Myocyte (in vitro differentiated cells): ENCODE measurements at places on chromosomes 3 and 15.
A peak's percentile ranks its signal among the peaks of the same experiment; 100 is the strongest.

- DNase-seq, result no peak
Observed at GRCh38 chr3:53257465-53257864, 1.6 kb upstream of the TKT start.

- DNase-seq, result no peak
Observed at GRCh38 chr3:15420871-15421270, 6.5 kb downstream of the METTL6 start.

DNA sequence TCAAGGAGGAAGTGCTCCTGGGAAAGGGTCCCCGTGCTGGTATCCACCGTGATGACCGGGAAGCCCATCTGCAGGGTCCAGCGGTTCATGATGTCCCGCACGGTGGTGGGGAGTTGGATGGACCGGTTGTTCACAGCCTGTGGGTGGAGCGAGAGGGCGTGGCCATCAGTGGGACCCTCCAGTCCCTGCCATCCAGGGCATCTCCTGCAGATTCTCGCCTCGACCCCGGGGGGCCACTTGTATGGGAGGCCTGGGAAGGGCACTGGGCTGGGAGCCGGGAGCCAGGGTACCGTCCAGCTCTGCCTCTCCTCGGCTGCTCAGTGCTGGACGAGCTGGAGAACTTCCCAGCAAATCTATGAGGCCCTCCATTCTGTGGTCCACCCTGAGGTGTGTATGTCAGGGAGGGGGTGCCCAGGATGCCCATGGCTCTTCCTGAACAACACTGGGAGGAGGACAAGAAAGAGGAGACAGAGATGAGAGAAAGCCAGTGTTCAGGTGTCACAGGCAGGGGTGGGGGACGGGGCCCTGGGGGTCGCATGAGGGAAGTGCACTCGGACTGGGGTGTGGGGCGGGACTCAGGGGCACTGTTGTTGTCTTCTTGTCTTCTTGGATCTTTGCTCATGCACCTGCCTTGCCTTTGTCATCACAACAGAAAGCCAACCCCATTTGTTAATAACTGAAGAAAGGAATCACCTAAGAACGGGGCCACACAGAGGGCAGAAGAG, 13.0 kb downstream of the ANPEP start:
- DNase-seq, result no peak

- no peak for DNase-seq
Observed at GRCh38 chr3:64491843-64492242, 196.0 kb downstream of the ADAMTS9 start.

DNA sequence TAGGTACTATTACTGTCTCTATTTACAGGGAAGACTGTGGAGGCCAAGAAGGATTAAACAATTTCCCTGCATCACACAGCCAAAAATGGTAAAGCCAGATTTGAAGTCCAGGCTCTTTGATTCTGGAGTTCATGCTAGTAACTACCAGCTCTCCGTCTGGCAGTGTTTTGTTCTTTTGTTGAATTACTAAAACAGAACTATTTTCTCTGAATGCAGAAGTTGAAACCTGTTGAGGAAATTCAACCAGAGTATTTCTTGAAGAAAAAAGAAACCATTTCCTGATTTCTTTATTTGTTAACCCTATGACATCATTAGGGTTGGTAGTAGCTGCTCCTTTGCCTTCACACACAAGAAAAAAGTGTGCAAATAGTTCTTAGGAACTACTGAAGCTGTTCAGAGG, 34.3 kb downstream of the CRTC3 start:
- no peak for DNase-seq

- DNase-seq, result no peak
Observed at GRCh38 chr3:62774221-62774620, 101.0 kb downstream of the CADPS start.

DNA sequence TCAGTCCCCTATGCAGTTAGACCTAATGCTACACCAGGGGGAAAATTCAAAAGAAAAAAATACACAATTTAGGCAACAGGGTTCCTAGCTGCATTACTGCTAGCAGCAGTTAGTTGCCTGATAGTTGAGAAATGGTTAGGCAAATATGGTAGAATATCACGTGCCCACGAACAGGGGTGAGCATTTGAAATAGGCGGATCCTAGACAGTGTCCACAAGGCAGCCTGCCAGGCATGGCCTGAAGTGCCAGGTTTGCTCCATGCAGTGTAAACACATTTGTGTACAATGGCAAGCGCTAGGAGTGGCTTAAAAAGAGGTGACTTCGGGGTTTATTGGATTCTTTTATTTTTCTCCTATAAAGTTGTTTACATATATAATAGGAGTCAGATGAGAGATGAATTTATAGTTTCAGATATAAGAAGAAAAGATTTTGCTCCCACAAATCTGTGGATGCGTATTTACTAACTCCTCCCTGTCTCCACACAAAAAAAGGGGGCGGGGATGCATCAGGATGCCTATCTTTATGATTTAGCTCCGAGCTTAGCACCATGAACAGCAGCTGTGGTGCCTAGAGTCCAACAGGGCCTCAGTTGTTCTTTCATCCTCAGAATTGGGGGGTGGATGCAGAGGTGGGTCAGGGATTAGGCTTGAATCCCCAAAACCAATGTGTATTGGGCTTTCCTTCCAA, 3.9 kb upstream of the TGM4 start:
- DNase-seq, result no peak

GRCh38 chr15:83692746-83693581, 39.0 kb downstream of the ADAMTSL3 start:
- no peak for DNase-seq

DNA sequence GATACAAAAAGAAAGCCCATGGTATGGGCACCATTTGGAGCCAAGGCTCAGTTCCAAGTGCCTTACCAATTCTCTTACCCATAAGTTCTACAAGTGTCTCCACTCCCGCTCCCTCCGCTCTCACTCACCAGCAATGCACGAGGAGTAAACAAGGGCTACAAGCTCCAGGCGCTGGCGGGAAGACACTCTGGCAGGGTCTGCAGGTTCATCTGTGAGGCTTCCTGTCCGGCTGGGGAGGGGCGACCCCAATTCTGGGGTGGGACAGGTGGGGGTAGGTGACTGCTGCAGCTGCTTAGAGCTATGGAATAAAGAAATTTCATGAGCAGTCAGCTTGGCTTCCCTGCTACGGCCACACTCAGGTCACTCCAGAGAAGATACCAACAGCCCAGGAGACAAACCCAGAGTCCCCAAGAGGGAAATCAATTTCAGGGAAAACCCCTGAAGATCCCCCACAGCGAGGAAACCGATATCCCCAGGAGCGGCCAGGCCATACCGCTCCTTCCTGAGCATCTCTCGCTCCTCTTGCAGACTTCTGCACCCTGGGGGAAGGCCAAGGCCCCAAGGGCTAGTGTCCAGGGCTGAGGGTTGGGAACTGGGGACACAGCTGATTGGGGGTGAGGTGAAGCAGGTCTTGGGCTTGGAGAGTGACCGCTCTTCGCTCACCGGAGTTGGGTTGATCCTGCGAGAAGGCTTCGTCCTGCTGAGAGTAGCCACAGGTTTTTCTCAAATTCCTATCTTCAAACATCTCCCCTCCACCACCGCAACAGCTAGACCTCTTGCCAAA, 1.4 kb downstream of the CDAN1 start:
- no peak for DNase-seq

DNA sequence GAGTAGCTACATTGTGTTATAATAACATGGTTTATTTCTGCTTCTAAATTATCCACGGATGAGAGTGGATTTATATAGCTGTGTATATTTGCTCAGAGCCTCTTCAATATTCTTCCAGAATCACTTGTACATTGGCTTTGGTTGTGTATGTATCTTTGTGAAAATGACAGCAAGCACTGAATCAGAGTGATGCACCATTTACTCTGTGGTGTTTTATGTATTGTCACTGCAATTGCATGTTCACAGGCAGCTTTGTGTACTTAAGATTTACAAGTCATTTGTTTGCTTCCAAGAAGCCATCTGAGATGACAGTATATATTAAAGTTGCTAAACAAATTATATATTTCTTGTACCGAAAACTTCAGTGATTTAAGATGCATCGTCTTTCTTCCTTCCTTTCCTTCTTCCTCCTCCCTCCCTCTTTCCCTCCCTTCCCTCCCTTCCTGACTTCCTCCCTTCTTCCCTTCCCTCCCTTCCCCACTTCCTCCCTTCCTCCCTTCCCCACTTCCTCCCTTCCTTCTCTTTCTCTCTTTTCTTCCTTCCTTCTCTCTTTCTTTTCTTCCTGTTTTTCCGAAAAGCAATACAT, 362.3 kb upstream of the GOLIM4 start:
- DNase-seq, result no peak

DNA sequence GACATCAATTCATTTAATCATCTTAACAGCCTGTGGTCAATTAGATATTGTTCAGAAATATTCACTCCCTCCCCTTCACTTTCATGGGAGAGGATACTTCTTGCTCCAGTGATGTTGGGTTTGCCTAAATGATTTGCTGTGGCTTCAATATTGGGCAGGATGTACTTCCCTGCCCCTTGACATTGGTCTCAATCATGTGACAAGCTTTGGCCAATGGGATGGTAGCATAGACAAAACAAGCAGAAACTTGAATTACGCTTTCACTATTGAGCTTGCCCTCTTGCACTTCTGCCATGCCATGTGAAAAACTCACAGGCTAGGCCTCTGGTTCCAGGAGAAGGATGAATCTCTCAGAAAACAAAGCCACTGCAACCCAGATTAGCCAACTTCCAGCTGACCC, 42.2 kb upstream of the STT3B start:
- DNase-seq, result no peak

DNA sequence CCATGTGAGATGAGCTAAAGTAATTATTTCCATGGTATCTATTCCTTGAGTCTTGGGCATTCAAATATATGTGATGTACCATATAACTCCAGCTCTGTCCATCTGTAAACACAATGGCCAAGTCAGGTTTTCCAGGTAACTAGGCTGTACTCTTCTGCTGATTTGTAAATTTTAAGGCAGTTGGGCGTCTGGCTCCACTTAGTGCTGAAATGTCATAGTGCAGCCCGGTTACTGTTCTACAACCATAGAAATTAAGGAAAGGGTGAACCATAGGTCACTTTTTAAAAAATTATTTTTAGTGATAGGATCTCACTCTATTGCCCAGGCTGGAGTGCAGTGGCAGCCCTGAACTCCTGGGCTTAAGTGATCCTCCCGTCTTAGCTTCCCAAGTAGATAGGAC, 44.7 kb upstream of the GOLM2 start:
- no peak for DNase-seq

DNA sequence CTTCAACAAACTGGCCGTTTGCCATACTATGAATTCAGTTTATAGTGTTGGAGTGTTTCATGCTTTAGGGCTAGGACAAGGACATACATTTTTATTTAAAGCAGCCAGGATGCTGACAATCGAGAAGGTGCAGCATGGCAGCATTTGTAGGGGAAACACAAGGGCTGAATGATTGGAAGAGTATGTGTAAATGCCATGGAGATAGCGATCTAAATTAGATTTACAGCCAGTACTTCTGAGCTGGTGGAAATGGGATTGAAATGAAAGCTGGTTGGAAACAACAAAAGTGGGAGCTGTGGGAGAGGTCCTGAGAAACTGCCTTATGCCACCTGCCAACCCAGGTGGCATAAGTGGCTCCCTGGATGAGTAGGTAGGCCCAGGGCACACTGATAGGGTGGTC, 209.9 kb upstream of the MRPL3 start:
- DNase-seq, result no peak

DNA sequence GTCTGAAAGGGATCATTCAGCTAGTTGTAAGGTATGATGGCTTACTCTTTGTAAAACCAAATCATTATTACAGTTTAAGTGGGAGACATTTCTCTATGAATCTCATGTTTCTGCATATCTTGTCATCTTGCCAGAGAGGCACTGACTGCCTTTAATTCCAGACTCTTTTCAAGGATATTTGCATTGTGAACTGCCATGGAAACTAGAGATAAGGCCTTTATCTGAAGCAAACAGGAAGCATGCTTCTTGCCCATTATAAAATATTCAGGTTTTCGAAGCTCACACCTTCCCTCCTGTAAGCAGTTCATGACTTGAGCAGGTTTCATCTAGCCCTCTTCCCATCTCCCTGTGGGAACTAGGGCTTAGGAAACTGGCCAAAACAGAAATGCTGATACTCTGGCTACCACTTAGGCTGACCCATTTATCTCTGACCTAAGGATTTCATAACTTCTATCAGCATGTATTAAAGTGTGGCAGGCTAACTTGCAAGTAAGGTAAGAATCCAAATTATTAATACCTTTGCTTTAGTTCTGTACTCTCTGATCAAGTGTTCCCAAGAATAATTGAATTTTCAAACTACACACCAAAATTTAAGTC, 326.6 kb upstream of the ALCAM start:
- DNase-seq, result peak; percentile 4

DNA sequence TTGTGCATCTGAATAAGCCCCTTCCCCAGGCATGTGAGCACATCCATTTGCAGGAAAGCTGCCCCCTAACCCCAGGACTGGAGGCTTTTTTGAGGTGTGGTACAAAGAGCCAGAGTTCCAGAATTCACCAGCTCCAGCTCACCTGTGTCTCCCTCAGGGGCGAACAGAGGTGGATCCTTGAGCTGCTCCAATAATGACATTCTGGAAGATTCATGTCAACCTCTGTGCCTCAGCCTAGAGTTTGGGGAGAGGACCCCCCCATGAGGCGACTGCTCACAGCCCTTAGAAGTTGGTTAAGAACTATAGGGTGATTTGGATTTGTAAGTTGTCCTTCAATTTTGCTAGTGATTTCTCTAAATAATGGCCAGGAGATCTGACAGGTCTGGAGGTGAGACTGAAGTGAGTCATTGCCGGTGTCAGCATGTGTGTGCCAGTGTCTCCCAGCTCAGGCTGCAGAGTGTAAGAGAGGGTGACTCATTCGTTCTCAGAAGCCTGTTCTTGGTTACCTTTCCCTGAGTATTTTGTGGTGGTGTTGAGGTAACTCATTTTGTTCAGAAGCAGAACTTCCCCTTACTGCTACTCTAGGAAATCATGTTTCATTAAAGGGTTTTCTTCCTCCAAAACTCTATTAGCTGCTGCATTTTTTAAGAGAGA, 136.9 kb upstream of the TOPAZ1 start:
- DNase-seq, result peak; percentile 21

DNA sequence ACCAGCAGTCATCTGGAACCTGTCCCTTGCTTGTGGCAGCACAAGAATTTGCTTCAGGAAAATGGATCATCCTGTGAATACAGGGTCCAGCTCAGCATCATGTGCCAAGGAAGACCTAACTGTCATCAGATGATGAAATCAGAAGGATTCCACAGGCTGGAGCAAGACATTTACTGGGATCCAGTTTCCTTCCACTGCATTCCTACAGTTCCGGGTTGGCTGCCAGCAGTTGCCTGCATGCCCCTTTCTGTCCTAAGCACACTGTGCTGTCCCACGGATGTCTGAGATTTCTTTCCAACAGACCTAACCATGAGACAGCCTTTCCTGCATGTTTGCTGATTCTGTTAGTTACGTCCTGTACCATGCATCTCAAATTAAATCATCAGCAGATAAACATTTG, 140.7 kb downstream of the IMPG2 start:
- DNase-seq, result peak; percentile 83
